ENCODE measurements at places on chromosomes 13 and 19. TPM values are rescaled to one million over a fixed set of nuclear protein-coding genes. Genes with fewer than 3 reads are reported as not detected.

Gene FREM2
- not detected for total RNA-seq

Gene C19orf33
- total RNA-seq: 9.8 TPM

Gene CCDC70
- total RNA-seq: not detected

Gene TEX26
- total RNA-seq: not detected

Gene GARIN5A
- not detected for total RNA-seq

Gene SIGLEC5
- total RNA-seq: not detected

Gene PRR36
- total RNA-seq: not detected

Gene ZNF30
- total RNA-seq: 4.0 TPM

Gene FCHO1
- total RNA-seq: 0.93 TPM

Gene TBC1D17
- 12.1 TPM for total RNA-seq

Gene TEX101
- not detected for total RNA-seq

Gene IRGC
- total RNA-seq: not detected

Gene ZNF799
- total RNA-seq: 5.6 TPM

Gene ZNF729
- total RNA-seq: not detected

Gene ZNF578
- total RNA-seq: 3.5 TPM

Gene ADAMTSL5
- 0.53 TPM for total RNA-seq

Gene CLDND2
- total RNA-seq: not detected
